GM12865 (cell line): ENCODE measurements at places on chromosomes 7 and 10.

GRCh38 chr7:69859342-69859741 is 261.1 kb downstream of the AUTS2 start:
- peak; percentile 5 for DNase-seq

- peak; percentile 75 for DNase-seq
These were observed 14.8 kb downstream of the DPCD start for GRCh38 chr10:101602761-101603398.

- DNase-seq, result peak; percentile 29
These were observed 114.0 kb downstream of the BBS9 start for GRCh38 chr7:33243319-33243881.

DNA sequence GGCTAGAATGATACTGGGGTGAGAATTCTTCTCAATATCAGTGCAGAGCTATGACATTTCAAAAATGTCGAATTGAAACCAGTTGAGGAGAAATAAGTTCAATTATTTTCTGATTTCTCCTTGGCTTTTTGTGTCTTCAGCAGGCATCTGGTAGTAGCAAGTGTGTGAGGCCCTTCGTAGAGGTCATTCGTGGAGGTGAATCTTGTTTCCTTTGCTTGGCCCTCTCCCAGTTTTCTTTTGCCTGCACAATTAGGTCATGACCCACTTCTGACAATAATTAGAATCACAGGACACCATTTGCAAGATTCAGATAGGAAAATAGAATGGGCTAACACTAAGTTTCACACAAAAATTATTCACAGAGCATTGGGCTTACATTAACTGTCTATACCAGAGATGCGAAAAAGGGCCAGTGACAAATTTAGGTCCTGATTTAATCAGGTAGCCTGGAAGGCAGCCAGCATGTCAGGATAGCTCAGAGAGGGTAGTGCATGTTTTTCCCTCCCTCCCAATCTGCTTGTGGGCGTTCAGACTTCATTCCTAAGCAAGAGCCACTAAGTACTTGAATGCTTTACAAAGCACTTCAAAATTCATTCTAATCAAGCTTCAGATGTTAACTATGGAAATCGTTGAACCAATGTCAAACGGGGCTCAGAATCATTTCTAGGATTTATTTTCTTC is 24.0 kb upstream of the A1CF start:
- DNase-seq, result no peak

DNA sequence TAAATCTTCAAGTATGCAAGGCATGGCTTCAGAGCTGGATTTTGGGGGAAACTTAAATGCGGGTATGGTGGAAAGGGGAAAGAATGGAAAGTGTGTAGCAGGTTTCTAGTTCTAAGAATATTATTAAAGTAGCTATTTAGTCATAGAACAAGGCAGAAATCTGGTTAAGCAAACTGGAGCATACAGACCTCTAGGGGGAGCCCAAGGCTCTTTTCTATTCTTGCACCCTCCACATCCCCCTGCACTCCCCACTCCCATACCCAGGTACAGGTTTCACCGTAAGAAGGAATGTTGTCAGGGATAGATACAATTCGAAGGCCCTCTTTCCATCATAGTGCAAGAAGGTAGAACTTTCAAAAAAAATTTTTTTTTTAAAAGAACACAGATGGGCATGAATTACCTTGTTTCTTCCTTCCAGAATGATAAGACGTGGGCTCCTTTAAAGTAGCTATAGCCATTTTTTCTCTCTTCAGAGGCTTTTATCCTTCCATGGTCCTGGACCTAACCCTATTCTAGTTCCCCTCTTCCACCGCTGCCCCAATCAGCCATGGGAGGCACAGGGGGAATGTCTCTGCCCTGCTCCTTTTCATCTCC is 41.5 kb upstream of the SMIM30 start:
- peak; percentile 33 for DNase-seq

DNA sequence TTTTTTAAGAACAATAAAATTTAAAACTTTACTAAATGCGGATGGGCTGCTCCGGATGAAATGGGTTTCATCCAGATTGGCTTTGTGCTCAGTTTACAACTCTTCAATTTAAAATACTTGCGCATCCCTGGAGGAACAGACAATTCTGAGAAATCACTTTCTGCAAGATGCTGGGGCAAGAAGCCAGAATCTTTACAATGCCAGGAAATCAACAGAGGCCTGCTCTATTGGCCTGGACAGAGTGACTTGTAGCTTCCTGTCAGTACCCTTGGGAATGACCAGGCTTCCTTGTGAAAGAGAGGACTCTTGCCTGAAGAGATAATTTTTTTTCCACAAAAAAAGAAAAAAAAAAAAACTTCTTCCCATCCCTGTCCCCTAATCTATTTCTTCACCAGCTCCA is 3.9 kb upstream of the FAM13C start:
- no peak for DNase-seq

DNA sequence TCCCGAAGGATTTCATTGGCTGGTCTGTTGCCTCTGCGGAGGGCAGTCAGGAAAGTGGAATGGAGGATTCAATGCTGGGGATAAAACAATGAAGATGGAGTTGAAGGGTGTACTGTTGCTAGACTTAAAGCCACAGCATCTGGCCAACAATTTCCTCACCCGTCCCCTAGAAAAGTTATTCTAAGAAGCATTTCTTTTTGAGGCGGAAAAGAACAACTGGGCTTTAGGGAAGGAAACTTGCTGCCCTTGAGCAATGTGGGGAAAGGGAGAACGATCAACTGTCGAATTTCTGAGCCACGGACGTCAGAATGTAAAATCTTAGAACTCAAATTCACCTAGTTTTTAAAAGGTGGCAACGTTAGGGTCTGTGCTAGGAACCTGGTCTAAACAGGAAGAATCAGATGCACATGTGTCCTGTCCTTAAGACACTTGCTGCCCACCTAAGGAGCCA is 664 bp downstream of the FMC1 start:
- peak; percentile 19 for DNase-seq
